ENCODE measurements at places on chromosomes 6 and 20.

DNA sequence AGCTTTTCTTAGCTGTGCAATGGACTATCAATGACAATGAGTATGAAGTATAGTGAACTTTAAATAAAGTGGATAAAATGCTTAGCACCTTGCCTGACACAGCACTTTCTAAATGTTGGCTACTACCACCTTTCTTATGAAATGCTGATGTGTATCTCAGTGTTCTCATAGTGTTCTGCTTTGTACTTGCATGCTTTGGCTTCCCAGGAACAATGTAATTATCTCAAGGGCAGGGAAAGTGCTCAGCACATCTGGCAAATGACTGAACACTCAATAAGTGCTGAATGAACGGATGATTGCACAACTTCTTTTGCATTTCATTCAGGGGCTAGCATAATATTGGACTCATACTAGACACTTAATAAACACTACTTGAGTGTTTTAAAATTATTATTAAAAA, 28.2 kb upstream of the NOX3 start:
- DNase-seq = peak; percentile 9

GRCh38 chr20:63961664-63962425, 5.6 kb upstream of the UCKL1 start:
- DNase-seq = no peak

DNA sequence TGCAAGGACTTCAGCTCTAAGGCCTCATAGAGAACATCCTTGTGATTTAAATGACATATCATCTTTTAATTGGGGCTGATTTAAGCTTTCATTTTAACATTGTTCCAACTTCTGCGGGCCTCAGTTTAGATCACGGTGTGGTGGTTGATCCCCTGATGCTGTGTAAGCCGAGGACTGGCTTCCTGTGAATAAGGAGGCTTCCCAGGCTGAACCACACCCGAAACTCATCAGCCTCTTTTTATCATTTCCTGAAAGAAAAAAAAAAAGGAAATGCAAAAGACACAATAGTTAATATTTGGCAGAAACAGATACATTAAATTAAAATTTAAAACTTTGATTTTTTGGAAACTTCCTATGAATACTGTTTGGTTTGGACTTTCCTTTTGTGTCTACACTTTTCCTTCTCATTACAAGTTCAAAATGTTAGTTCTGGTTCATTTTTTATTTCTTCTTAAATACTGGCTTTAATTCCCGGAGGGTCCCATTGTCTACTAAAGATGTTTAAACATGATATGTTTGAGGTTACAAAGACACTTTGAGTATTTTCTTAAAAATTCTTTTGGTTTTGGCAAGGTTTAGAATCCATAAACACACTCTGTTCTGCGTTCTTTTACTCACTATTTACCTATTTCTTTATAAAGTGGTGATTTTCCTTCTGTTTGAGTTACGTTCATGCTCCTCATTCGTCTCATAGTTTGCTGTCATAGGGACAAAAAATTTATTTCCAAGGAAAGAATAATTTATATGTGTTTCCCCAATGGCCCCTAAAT, 230.0 kb upstream of the SULF2 start:
- no peak for DNase-seq

DNA sequence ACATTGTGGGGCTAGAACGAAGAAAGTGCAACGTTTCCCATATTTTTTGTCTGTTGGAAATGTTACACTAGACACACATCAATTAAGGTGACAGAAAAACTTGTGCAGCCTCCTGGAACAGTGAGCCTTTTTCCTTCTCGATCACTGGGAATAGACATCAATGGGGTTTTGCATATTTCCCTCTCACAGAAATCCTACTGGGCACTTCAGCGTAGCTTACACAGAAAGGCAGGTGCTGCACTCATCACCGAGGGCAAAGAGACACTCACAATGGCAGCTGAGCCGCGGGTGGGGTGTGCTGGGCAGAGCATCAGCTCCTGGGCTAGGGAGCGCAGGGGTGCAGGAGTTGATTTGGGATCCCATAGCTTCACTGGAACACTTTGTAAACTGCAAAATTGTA, 64.5 kb downstream of the THBS2 start:
- no peak for DNase-seq

GRCh38 chr6:139343052-139343750, 31.2 kb downstream of the CITED2 start:
- DNase-seq = no peak

DNA sequence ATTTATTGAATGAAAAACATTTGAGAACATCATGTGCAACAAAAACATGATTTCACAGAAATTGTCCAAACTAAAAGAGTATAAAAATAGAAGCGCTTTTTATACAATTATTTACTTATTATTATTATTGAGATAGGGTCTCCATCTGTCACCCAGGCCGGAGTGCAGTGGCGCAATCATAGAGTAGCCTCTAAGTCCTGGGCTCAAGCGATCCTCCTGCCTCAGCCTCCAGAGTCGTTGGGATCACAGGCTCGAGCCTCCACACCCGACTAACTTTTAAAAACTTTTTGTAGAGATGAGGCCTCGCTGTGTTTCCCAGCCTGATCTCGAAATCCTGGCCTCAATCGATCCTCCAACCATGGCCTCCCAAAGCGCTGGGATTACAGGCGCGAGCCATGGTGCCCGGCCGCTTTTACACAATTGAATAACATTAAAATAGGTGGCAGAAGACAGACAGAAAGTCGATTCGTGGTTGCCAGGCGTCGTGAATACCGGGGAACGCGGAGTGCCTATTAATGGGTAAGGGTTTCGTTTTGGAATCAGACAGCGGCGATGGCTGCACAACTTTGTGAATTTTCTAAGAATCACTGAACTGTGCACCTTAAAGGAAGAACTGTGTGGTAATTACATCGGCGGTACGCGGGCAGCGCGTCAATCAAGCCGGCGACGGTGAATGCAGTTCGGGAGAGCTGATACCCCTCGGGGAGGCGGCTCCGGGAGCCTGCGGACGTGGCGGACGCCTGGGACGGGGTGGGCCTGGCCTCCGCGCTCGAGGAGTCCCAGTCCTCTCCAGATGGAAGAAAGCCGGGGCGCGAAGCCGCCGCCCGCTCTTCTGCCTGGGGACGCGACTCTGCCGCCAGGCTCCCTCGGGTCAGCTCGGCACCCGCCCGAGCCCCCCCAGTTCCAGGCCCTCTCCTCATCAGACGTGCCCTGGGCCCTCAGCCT, 807 bp downstream of the TBC1D20 start:
- DNase-seq = peak; percentile 66

DNA sequence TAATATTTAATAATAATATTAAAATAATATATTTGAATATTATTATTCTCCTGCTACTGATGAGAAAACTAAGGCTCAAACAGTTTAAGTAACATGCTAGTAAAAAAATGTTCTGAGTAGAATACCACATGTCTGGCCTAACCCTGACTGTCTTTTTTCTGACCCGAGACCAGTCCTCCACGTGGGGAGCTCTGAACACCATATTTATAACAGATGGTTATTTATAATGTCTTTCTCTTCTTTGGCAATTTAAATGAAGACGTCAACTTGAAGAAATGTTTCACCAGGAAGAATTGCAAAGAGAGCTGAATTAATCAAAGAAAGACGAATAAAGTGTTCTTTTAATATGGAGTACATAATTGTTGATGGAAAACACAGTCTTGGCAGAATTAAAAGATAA, 82.0 kb downstream of the SLC22A3 start:
- DNase-seq = no peak

- no peak for DNase-seq
Observed at GRCh38 chr6:129112591-129112990, 229.7 kb downstream of the LAMA2 start.

DNA sequence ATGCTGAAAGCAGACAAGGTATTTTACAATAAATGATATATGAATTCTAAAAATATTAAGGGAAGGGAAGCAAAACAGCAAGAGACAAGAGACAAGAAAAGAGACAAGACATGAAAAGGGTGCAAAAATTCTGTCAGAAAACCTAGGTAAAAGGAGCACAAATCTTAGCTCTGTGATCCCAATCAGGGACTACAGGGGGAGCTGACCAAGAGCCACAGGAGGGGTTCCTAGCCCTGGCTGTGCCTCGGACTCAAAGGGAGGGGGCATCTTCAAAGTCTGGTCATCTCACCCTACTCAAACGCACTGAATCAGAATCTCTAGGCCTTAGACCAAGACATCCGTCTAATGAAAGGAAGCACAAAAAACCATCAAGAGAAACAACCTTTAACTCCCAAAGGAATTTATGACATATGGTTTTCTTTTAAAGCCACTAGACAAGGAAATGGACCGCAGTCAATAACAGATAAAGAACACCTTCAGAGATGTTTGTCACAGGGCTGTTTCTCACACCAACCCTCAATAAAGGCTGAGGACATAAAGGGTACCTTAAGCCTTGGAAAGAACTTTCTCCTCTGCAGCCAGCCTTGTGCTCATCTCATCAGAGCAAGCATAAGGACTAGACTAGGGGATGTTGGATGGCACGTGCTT, 130.4 kb upstream of the CDYL start:
- DNase-seq = no peak

All from hematopoietic multipotent progenitor cell treated with erythropoietin and hydrocortisone succinate and interleukin-3 and kit ligand, for 6 days (in vitro differentiated cells).